ENCODE measurements at places on chromosomes 3 and 15. TPM values are rescaled to one million over a fixed set of nuclear protein-coding genes. Genes with fewer than 3 reads are reported as not detected.

CILP gene
- 0.12 TPM for total RNA-seq

LRRIQ4 gene
- not detected for total RNA-seq

ALDH1L1 gene
- total RNA-seq: not detected

GUCA1C gene
- not detected for total RNA-seq

TUSC7 gene
- total RNA-seq: not detected

THAP10 gene
- total RNA-seq: 3.0 TPM

SHF gene
- total RNA-seq: 2.8 TPM

ZWILCH gene
- total RNA-seq: 17.3 TPM

RHCG gene
- total RNA-seq: not detected

ALDH1A2 gene
- 0.58 TPM for total RNA-seq
